ACHN (cell line): ENCODE measurements at places on chromosomes 1 and 21.

DNA sequence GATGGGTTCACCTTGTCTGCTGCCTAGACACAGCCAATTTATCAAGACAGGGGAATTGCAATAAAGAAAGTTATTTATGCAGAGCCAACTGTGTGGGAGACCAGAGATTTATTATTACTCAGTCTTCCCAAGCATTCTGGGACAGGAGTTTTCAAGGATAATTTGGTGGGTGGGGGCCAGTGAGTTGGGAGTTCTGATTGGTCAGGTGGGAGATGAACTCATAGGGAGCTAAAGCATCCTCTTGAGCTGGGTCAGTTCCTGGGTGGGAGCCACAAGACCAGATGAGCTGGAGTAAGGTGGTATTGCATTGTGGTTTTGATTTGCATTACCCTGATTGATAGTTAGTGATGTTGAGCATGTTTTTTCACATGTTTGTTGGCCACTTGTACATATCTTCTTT, 86.1 kb downstream of the PRKAB2 start:
- DNase-seq, result no peak

DNA sequence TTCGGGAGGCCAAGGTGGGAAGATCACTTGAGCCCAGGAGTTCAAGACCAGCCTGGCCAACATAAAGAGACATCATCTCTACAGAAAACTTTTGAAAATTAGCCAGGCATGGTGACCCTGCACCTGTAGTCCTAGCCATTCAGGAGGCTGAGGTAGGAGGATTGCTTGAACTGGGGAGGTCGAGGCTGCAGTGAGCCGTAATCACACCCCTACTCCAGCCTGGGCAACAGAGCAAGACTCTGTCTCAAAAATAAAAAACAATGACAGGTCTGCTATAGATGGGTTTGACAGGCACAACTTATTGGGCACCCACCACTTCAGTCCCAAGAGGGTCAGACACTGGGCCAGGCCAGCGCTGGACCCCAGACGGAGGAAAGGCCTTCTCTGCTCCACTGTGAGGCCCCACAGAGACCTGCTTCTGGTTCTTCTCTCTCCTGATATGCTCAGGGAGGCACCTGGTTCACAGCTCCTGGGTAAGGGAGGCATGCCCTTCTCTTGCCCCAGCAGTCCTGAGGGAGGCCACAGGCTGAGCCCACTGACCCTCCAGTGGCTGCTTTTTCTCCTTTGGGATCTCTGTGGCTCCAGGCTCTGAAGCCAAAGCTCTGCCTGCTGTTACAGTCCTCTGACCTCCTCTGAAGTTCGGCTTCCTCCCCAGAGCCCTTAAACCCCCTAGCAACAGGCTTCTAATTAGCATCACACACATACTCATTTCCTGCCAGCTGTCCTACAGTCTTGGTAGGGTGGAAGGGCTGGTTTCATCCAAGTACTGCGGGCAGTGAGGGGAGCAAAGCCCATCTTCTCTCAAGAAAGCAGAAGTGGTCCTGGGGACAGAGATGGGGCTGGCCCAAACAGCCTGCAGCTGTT, 14.4 kb downstream of the S100A16 start:
- no peak for DNase-seq

DNA sequence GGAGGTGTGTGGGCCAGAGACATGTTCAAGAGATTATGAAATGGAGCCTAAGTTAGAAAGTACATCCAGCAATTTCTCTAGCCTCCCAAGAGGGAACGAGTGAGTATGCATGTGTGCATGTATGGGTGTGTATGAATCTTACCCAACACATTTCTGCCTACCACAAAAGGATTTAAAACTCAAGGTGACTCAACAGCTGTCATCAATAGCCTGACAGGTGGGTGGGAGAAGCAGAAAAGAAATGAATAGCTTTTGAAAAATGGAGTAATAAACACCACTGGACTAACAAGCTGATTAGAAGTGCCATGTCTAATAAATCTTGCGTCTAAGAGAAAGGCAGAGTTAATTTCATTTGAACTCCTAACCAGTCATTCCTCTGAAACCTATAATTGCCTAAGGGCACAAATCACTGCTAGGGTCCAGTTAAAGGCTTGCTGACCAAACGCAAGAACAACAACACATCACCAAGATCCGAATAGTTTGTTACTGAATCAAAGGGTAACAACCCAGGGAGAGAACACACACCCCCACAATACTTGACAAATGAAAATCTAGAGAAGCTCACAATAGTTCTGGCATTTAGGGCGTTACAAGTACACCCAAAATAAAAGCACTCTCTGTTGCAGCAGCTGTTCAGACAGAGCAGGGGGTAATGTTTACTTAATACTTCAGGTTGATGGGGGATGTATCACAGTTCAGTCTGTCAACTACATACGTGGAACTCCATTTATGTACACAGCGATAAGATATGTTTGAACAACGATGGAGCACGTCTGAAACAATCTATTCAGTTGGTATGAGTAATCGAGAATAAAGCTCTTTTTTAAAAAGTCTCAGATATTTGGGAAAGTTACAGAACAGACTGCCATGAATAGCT, 1.4 kb downstream of the KIAA0319L start:
- DNase-seq, result no peak

DNA sequence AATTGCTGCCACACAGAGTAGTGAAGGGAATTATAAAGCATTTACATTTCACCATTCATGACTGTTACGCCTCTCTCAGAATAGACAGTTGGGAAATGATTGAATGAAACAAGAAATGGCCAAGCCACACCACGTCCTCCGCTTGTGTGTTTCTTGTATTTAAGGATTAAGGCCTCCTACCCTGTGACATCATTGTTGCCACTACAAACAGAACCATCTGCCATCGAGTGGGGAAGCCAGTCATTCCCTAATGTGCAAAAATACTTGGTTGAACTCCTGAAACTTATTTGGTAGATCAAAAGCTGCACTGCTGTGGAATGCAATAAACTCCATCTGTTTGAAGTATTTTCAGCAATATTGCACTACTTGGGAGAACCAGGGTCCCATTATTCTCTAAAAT, 99.0 kb upstream of the C1orf105 start:
- DNase-seq, result peak; percentile 27

DNA sequence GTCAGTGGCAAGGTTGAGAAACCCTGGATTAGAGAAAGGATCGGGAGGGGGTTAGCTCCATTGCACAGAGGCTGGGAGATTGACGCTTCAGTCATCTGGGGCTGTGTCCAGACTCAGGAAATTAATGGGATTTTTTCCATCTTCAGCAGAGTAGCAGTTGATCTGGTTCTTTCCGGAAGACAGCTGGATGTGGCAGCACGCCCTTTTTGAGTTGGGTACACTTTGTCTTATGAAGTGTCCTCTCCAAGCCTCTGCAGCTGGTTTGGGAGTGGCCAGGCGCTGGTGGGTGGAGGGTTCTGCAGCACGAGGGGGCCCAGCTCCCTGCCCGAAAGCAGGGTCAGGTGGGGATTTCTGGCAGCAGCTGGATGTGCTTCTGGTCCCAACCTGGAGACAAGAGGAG, 95.1 kb downstream of the TAS1R2 start:
- no peak for DNase-seq

- no peak for DNase-seq
Measured at GRCh38 chr1:155509064-155509463, 53.5 kb downstream of the ASH1L start.

DNA sequence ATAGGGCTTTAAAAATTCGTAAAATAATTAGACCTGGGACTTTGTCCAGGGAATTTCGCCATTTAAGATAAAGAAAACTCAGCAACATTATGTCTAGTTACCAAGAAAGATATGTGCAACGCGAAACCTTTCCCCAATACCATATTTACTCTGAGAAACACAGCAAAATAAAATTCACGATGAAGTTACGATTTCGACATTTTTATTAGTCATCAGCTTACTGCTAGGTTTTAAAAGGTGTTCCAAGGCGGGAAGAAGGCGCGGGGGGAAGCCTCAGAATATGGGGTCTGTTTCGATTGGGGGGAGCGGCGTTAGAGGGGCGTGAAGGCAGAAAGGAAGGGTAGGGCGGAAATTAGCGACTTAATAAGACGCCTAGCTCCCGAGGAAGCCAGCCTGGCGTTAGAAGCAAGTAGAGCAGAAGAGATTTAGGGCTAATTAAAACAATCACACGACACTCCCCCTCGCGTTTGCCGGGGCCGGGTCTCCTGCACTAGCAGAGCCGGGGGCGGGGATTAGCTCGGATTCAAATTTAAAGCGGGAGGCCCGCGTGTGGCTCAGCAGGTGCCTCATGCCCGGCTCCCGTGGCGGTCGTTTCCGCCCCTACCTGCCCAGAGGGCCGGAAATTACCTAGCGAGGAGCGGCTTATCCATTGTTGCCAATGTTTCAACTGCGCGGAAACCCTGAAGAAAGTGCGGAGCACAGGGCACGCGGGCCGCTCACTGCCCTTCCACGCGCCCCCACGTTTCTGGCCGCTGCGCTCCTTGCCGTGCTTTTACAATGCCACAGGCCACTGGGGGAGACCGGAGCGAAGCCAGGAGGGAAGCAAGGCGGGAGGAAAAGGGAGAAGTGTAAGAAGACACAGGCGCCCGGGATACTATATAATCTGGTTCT, 795 bp upstream of the POU2F1 start:
- peak; percentile 80 for DNase-seq

DNA sequence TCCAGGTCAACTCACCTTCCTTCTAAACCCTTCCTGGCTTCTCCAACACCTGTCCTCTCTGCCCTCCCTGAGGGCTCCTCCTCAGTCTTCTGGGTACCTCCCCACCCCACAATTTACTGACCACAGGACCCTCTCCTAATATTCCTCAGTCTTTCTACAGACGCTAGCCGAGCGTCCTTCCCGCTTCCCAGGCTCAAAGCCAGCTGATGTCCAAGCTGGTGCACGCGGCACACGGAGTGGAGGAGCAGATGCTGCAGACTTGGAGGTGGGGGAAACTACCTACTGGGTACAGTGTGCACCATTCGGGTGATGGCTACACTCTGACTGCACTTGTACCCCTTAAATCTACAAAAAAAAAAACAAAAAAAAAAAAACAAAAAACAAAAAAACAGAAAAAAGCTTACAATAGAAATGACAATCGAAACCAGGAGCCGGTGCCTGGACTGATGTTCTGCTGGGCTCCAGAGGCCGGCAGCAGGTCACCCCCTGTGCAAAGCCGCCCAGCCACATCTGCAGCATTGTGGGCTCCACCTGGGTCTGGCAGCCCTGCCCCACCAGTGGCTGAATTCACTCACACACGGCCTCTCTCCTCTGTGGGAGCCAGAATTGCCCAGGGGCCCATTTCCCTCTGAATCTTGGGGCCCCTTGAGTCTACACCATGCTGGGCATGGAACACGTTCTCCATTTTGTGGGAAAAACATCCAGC, 7.0 kb downstream of the TRIM11 start:
- no peak for DNase-seq

DNA sequence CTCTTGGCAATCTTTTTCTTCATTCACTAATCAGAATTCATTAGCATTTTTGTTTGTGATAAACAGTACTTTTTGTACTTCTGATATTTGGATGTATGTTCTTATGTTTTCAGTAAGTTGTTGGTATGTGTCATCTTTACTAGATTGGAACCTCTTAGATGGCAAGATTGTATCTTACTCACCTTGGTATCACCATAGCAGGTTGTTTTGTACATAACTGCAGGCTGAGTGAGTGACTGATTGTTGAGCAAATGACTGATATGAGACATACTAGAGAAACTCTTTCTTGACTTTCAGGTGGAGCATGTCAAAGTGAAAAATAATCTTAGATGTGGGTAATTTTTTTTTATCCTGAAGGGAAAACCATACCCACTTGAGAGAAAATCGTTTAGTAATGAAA, 173.7 kb downstream of the CLEC20A start:
- no peak for DNase-seq

DNA sequence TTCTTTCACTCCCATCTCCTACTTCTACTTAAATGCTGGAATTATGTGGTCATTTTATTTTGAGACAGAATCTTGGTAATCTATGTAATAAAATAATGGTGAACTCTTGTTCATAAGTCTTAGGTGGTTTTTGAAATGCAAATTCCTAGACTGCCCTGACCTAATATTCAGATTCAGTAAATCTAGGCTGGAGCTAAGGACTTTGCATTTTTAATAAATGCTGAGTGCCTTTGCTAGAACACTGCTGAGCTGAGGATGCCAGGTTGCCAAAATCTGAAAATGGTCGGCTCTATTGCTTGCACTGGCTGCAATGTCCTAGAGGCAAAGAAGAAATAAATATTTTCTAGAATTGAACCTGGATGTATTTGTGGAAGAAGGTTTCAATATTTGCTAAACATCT, 187.4 kb downstream of the HMCN1 start:
- no peak for DNase-seq

DNA sequence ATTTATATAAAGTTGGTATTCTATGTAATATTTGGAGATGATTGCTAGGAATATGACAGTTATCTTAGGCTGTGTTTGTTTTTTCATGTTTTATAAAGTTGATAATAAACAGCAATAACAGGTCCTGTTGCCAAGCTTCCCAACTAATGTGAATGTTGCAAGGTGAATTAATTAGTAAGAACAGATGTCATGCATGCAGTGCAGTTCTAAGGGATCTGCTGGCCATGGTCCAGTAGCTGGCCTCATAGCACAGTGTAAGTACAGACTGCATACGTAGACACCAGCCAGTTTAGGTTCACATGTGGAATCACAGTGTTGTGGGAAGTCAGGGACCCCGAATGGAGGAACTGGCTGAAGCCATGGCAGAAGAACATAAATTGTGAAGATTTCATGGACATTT, 478.2 kb downstream of the NEGR1 start:
- no peak for DNase-seq

GRCh38 chr21:41953249-41953830, 478 bp downstream of the C2CD2 start:
- peak; percentile 16 for DNase-seq

- no peak for DNase-seq
Measured at GRCh38 chr1:207427832-207428585, 26.1 kb upstream of the CR2 start.

- DNase-seq, result no peak
Measured at GRCh38 chr1:119347858-119348257, 20.7 kb upstream of the HAO2 start.

DNA sequence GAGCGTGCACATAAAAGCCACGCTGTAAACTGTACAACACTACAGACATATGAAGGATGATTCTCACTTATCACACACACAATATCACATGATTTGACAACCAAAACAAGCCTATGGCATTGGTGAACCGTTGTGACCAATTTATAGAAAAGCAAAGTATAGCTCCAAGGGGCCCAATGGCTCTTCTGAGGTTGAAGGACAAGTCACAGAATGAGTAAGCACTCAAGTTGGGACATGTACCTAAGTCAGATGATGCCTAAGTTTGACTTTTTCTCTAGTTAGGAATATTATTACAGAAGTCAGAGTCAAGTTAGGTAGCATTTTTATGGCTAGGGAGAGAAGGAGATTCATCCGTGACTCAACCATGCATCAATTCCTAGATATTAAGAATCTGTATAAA, 45.7 kb downstream of the PLPP3 start:
- DNase-seq, result no peak

- DNase-seq, result no peak
Measured at GRCh38 chr1:162191396-162192305, 122.2 kb downstream of the NOS1AP start.

- peak; percentile 58 for DNase-seq
Measured at GRCh38 chr1:171654942-171655745, 2.7 kb upstream of the MYOC start.
